ENCODE measurements at places on chromosomes 3 and 15.

DNA sequence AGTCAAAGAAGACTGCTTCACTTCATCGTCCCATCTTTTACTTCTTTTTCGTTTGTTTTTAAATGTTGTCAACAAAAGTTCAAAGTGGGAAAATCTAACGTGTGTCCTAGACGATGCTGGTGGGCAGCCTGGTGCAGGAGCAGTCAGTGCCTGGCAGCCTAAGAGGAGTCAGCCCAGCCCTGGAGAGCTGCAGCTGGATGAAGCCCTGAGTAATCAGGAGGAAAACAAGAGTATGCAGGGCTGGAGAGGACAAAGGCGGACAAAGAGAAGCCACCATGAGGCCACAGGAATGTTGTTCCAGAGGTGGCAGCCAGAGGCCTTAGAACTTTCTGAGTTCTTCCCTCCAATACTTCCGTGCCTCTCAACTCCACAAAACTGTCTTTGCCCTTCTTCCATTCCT is 5.7 kb downstream of the ADAMTS17 start:
- DNase-seq: no peak

GRCh38 chr3:21020681-21021080 is 730.3 kb downstream of the ZNF385D start:
- no peak for DNase-seq

- no peak for DNase-seq
Measured at GRCh38 chr3:182715006-182715405, 78.3 kb upstream of the ATP11B start.

DNA sequence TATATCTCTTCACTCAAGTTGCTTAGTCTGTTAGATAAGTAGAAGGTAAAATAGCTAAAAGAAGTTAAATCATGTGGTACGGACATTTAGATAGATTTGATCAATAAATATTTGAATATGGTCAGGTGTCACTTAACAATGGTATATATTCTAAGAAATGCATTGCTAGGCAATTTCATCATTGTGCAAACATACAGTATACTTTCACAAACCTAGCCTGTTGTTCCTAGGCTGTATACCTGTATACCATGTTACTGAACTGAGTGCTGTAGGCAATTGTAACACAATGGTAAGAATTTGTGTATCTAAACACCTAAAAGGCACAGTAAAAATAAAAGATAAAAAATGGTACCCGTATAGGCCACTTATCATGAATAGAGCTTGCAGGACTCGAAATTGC is 112.8 kb upstream of the CGNL1 start:
- no peak for DNase-seq

- DNase-seq: no peak
Measured at GRCh38 chr15:74328331-74329056, 39.0 kb downstream of the CYP11A1 start.

GRCh38 chr3:55243678-55244077 is 243.4 kb downstream of the WNT5A start:
- no peak for DNase-seq

DNA sequence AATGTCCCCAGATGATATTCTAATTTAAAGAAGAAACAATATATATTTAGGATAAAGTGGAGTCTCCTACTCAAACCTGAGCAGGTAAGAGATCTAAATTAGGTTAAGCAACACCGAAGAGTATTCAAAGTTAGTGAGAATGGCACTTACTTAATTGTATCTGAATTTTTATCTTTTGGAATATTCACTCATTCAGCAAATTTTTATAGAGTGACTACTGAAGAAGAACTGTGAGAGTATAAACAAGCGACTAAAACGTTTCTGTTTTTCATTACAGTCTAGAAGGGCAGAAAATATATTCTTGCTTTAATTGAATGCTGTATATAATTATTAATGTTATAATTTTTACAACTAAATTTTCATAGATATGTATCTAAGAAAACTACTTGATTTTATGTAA is 567.7 kb upstream of the TBL1XR1 start:
- no peak for DNase-seq

Data from C1 segment of cervical spinal cord (tissue), 14 donors.